MG63 (cell line): ENCODE measurements at places on chromosomes 13 and 19. TPM values are rescaled to one million over a fixed set of nuclear protein-coding genes. Genes with fewer than 3 reads are reported as not detected.

RNF225 gene
- total RNA-seq: 6.6 TPM in 1 of 2 replicates, not detected in the other

- no peak for DNase-seq
Measured at GRCh38 chr13:103605546-103606326, 539.5 kb upstream of the SLC10A2 start.

GRCh38 chr19:52498571-52498970, 28.9 kb upstream of the ZNF808 start:
- DNase-seq: no peak

DNA sequence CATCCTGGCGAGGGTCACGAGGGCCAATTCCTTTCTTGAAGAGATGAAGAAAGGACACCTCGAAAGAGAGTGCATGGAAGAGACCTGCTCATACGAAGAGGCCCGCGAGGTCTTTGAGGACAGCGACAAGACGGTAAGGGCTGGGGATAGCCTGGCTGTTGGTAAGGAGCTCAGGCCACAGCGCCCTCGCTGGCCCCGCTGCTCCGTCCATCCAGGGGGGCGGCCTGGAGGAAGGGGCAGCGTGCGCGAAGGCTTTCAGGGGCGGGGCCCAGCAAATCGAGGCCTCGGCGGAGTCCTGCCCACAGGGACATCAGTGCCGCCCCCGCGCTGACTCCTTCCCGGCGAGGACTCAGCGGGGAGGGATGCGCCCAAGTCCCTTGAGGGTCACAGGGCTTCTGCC, 6.9 kb downstream of the F10 start:
- no peak for DNase-seq

MYDGF gene
- total RNA-seq: 161 and 252 TPM in 2 replicates

DNA sequence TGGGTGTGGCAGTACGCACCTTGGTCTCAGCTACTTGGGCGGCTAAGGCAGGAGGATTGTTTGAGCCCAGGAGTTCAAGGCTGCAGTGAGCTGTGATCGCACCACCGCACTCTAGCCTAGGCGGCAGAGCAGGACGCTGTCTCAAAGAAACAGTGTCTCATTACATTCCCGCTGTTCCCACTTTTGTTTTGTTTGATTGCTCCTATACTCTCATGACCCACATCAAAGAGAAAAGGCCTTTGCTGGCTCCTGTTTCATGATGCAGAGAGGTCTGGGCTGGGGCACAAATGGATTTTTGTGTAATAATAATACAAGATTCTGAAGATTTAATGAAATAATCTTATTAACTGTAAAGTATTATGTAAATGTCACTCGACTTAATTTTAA, 85.7 kb downstream of the LACC1 start:
- DNase-seq: no peak

- no peak for DNase-seq
Measured at GRCh38 chr19:41299755-41300089, 10.2 kb upstream of the CCDC97 start.

CYP2A6 gene
- total RNA-seq: not detected in 2 replicates

DNA sequence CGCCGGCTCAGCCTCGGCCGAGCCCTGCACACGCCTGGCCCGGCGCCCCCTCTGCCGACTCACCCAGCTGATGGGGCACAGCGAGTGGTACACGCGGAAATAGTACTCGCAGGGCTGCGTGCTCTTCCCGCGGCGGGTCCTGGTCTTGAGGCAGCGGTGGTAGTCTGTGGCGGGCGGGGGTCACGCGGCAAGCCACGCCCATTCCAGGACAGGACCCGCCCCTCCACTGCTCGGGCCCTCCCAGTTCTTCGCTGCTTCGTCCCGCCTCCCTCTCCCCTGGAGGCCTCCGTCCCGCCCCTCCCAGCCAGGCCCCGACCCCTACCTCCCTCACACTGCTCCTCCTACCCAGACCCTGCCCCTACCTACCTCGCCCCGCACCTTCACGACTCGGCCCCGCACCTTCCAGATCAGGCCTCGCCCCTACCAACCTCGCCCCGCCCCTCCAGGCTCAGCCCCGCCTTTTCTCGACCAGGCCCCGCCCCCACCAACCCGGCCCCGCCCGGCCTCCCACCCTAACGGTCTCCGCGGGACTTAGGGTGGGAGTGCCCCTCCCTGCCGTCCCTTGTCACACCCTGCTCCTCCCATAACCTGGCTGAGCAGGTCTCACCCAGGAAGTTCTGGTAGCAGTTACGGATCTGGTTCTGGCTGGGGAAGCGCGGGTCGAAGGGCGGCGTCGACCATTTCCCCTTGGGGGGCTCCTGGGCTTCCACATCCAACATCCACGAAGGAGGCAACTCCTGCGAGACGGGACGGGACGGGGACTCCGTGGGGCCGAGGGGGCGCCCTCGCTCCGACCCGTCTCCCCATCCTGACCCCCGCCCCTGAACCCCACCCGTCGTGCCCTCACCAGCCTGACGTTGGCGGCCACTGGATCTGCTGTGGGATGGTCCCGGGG, 469 bp downstream of the COX6B2 start:
- peak; percentile 38 for DNase-seq
